ENCODE measurements at places on chromosomes 11 and 22. TPM values are rescaled to one million over a fixed set of nuclear protein-coding genes. Genes with fewer than 3 reads are reported as not detected.

Gene KCNJ1
- total RNA-seq, result under 0.01 TPM

Gene OR8D1
- not detected for total RNA-seq

Gene ANO5
- total RNA-seq, result 2.3 TPM

Gene MPZL3
- total RNA-seq, result 41.7 TPM

Gene OR2D2
- total RNA-seq, result 0.40 TPM

Gene LYVE1
- total RNA-seq, result 0.42 TPM

Gene NXPE1
- not detected for total RNA-seq

Gene IGSF22
- under 0.01 TPM for total RNA-seq

Gene ART5
- 0.76 TPM for total RNA-seq

Gene RCOR2
- total RNA-seq, result 0.22 TPM

Gene PMM1
- 38.5 TPM for total RNA-seq

Gene LIF
- total RNA-seq, result 0.12 TPM

Gene SLC6A5
- not detected for total RNA-seq

Gene SHANK2
- total RNA-seq, result 3.9 TPM

Gene HBB
- 1.6 TPM for total RNA-seq

Gene PHLDA2
- total RNA-seq, result 34.2 TPM

Gene SPON1
- 5.9 TPM for total RNA-seq
